Stimulated activated CD8-positive, alpha-beta memory T cell treated with anti-CD3 and anti-CD28 coated beads, Interleukin-7, amount 100 ng/mL, for 1 hour (primary cell): ENCODE measurements at places on chromosomes 13 and 19.
A peak's percentile ranks its signal among the peaks of the same experiment; 100 is the strongest.

- no peak for DNase-seq
Observed at GRCh38 chr19:16429759-16430091, 42.0 kb downstream of the EPS15L1 start.

DNA sequence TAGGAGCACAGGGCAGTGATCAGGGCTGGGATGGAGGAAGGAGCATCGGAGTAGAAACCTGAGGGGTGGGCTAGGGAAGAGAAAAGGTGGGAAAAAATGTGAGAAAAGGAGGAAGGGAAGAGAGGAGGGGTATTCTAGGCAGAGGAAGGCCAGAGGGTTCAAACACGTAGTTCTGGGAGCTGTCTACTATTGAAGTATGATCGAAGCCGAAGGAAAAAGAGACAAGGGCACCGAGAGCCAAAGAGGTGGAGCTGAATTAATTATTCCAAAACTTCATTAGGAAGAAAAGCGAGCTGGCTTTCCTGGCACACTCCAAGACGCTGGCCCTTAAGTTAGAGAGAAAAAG lies 7.8 kb downstream of the DLL3 start:
- no peak for DNase-seq

DNA sequence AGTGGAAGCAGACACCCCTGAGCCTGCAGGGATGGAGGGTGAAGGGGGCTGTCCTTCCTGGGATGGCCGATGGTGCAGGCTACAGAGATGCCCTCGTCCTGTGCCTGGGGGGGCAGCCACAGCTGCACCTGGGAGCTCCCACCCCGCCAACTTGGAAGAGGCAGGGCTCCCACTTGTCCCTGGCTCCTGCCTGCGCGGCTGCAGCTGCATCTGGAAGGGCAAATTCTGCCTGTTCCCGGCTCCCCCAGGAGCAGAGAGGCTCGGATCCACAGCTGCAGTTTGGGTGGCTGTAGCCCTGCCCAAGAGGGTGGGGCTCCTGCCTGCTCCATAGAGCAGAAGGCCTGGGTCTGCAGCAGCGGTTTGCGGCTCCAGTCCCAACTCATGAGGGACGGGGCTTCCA lies 2.2 kb downstream of the CEP89 start:
- no peak for DNase-seq

GRCh38 chr13:114315074-114315785 lies 927 bp downstream of the CHAMP1 start:
- DNase-seq: no peak

DNA sequence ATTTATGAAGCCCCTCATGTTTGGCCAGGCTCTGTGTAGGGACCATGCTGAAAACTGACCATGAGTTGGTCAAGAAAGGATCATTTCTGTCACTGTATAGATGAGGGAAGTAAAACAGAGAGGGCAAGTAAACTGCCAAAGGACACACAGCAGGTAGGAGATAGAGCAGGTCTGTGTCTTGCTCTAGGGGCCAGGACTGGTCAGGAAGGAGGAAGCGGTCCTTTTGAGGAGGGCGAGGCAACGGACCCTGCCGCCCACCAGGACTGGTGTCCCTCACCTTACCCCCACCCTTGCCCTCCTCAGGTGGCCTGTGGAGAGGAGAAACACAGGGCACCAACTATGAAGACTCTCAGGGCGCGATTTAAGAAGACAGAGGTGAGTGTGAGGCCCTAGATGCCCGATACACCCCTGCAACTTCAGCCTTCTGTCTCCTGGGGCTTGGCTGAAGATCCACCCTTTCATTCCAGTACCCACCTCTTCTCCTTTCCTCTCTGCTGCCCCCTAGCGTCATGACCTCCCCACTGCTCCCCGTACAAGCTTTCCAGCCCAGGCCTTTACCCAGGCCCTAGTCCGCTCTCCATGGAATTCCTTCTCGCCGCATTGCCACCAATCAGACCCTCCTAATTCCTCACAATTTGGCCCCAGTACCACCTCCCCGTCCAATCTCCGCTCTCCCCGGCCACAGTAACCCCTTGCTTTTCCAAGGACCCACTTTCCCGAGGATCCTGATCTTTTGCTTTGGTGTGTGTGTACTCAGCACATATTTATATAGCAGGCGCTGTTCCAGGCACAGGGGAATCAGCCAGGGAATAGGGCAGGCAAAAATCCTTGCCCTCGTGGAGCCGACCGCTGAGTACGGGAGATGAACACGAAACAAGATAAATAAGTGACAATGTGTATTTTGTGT lies 3.9 kb downstream of the ANKRD24 start:
- DNase-seq: peak; percentile 76

- DNase-seq: no peak
Observed at GRCh38 chr19:35080613-35081170, 34.9 kb upstream of the FXYD3 start.

DNA sequence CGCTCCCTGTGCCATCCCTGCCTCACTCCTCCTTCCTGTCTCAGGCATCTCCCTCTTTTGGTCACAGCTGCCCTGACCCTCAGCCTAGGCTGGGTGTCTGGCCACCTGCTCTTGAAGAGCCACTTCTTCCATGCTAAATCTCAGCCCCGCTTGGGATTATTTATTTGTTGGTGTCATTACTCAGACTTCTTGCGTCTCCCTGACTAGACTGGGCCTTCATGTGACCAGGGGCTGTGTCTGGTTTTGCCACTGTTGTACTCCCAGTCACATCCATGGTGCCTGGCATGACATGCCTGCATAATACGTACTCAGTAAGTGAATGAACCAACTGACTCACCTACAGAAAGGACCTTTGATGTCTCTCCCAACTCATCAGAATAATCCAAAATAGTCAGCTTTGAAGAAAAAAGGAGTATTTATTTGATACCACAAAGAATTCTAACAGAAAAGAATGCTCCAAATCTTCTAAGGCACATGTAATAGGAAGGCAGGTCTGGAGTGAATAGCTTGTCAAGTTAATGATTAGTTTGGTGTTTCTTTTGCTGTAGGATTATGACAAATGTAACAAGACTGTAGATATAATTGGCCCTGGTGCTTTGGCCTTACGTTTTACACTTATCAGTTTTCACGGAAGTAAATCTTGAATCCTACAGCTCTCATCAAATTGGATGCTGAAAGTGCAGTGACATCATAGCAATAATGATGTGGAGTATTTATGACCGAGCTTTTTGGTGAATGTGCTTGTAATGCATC lies 84.0 kb downstream of the ALOX5AP start:
- DNase-seq: no peak

GRCh38 chr19:29547361-29547960 lies 21.7 kb downstream of the VSTM2B start:
- DNase-seq: no peak

GRCh38 chr19:14337510-14337909 lies 43.7 kb upstream of the ADGRE5 start:
- no peak for DNase-seq

DNA sequence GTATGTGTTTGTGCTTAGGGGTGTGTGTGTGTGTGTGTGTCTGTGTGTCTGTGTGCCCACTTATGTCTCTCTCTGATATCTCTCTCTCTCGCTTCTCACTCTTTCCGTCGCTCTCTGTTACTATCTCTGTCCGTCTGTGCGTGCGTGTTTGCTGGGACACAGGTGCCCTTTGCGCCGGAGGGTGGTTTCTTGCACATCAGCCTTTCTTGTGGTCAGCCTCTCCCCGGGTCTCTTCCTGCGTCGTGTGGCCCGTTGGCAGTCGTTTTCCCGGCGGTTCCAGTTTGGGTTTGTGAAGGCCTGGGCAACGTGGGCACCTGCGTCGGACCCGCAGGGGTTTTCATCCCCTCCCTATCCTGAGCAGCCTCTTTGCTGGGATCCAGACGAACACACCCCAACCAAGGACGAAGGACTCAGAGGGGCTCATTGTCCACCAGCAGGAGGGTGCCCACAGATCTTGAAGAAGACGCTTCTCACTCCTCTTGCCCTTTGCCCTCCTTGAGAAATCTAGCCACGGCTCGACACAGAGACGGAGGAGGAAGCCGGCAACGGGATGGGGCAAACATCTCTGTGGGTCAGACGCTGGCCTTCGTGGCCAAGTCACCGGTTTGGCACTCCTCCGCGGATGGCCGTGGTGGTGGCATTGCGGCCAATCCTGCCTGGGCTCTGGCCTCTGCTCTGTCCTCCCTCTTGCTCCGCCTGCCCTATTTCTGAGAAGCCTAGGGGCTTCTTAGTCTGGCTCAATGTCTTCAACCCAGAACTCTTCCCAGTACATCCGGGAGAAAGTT lies 52.3 kb downstream of the ZNF146 start:
- no peak for DNase-seq

DNA sequence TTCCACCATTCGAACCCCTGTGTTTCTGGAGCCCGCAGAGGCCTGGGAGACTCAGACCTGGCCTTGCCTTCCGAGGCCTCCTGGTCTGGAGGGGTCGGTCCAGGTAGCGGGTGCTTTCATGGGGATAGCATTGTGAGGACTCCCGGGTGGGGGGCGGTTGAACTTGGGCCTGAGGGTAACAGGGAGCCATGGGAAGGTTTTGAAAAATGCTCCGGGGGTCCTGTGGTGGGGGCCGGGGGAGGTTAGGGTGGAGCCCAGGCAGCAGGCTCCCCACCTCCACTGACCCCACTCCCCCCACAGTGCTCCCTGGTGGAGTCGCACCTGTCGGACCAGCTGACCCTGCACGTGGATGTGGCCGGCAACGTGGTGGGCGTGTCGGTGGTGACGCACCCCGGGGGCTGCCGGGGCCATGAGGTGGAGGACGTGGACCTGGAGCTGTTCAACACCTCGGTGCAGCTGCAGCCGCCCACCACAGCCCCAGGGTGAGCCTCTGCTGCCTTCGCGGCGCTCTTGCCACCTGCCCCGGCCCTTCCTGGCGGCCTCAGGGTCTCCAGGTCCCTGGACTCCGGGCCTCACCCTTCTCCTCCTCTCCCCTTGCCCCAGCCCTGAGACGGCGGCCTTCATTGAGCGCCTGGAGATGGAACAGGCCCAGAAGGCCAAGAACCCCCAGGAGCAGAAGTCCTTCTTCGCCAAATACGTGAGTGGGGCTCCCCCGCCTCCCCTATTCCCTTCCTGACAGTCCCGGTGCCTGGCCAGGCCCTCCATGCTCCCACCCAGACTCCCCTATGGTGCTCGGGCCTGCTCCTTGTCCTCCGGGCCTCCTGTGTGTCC lies 3.8 kb upstream of the GARIN5A start:
- no peak for DNase-seq

GRCh38 chr19:49514151-49514550 lies 1.7 kb downstream of the FCGRT start:
- DNase-seq: no peak

- DNase-seq: no peak
Observed at GRCh38 chr19:27858981-27859581, 1353.9 kb downstream of the UQCRFS1 start.

- no peak for DNase-seq
Observed at GRCh38 chr13:109096101-109096500, 466.7 kb downstream of the MYO16 start.

GRCh38 chr13:107365466-107366215 lies 797.7 kb upstream of the ARGLU1 start:
- no peak for DNase-seq
